ENCODE measurements at places on chromosomes 16 and 17.

- DNase-seq: peak; percentile 35
These were observed at the start of gene CFAP52 for GRCh38 chr17:9576521-9577372. TSS of gene CFAP52 (plus strand) at chr17:9576642. CDS start at chr17:9576696, 54 bp downstream.

GRCh38 chr16:49129935-49130334 is 151.7 kb downstream of the CBLN1 start:
- DNase-seq: no peak

DNA sequence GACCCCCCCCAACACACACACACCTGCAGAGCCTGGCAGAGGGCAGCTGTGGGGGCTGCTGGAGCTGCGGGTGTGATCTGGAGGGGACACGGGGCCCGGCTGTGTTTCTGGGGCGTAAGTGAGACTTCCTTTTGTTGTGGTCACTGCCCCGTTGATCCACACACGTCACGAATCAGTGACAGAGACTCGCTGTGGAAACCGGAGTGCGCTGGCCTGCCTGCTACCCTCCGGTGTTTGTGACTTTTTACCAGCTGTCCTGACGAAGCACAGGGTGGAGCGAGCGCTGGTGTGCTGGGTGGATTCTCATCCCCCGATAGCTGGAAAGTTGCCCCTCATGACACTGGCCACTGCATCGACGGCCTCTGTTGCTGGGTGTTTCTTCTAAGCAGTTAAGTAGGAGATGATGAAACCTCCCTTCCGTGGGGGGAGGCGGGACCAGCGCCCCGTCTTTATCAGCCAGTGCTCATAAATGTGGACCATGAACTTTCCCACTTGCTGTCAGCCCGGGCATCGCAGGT is 2.3 kb downstream of the METRNL start:
- no peak for DNase-seq

DNA sequence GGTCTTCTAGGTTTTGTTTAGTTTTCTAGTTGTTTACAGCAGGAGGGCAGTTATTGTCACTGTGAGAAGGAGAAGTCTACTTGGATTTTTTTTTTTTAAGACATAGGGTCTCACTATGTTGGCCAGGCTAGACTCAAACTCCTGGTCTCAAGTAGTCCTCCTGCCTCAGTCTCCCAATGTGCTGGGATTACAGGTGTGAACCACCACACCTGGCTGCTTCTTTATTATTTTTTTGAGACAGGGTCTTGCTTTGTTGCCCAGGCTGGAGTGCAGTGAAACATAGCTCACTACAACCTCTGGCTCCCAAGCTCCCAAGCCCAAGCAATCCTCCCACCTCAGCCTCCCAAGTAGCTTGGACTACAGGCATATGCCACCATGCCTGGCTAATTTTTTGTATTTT is 68.3 kb upstream of the STAC2 start:
- no peak for DNase-seq

DNA sequence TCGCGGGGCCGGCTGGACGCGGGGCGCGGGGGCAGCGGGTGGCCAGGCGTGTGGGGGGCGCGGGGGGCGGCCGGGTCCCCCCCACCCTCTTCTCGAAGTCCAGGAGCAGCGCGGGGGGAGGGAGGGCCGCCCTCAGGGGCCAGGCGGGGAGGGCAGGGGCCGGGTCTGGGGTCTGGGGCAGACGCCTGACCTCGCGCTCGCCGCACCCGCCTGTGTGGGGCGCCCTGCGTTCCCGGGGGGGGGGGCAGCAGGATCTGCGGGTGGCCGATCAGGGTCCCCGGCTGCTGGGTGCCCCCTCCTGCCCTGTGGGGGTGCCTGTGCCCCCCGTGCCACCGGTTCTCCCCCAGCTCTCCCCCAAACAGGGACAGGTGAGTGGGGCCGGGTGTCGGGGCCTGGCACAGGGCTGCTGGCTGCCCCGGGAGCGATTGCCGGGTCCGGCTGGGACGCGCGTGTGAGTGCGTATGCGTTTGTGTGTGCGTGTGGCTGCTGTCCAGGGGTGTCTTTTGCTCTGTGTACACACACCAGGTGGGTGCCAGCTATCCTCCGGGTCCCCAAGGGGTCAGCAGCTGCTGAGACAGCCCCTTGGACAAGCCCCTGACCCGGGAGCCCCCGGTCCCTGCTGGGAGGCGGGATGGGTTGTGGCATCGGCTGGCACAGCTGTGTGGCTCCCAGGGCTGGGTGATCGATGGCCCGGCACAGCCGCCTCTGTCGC is 663 bp downstream of the PRR35 start:
- no peak for DNase-seq

DNA sequence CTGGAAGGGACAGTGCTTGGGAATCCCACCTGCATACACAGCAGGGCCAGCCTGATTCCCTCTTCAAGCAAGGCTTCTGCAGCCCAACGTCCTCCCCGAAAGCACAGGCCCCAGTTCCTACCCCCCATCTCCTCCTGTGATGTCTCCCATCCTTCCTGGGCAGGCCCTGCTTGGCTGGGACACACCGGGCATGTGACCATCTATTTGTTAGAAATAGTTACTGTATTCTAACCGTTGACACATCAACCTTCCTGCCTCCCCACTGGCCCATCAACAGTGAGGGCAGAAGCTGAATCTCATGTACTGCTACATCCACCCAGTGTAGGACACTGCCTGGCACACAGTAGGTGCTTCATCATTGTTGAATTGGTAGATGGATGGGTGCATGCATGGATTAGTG is 10.7 kb downstream of the PRR29 start:
- no peak for DNase-seq

- no peak for DNase-seq
These were observed 99.5 kb downstream of the CDH13 start for GRCh38 chr16:82726306-82726705.

- DNase-seq: no peak
These were observed 4.5 kb upstream of the GALK1 start for GRCh38 chr17:75769536-75769935.

DNA sequence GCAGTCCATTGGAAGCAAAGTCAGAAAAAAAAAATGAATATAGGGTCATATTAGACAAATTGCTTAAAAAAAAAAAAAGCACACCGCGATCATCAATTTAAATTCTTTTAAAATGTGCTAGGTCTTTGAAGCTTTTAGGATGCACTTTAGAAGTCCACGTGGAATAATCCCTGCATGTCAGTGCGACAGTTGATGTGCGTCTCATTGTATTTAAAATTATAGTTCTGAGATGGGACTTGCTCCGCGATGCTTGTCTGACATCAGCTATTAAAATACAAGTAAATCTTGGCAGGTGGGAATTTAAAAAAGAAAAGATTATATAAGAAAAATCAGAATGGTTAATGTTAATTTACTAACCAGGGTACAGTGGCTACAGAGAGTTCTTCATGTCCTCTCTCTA is 105.2 kb downstream of the RBFOX1 start:
- no peak for DNase-seq

DNA sequence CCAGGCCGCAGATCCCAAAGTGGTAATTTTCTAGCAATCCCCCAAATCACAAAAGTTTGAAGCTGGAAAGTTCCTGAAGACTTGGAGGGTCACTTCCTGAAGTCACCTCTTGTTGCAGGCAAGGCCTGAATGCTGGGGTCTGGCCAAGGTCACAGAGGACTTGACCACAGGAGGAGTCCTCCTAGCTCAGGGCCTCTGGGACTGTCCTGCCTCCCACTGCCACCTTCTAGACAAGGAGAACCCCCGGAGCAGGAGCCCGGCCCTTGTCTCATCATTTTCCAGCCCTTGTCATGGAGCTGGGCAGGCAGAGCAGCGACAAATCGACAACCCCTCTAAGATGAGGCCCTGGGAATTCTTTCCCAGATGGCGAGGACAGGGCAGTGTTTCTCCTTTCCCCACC is 330 bp downstream of the CDH16 start:
- no peak for DNase-seq

GRCh38 chr16:47142486-47142820 is 1.3 kb downstream of the NETO2 start:
- peak; percentile 58 for DNase-seq

DNA sequence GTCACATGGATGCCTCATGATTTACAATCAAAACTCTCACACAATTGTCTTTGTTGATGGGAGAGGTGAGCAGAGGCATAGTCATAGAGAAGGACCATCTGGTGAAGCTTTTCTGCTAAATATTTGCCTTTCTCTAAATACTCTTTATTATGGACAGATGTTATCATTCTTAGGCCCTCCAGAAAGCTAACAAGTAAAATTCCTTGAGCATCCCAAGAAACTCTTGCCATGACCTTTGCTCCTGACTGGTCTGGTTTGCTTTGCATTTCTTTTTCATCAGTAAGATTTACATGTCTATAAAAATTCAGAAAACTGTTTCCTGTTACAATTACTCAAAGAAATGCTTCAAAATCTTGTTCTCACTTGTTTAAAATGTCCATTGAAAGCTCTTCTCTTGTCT is 1336.6 kb upstream of the CDH8 start:
- no peak for DNase-seq

DNA sequence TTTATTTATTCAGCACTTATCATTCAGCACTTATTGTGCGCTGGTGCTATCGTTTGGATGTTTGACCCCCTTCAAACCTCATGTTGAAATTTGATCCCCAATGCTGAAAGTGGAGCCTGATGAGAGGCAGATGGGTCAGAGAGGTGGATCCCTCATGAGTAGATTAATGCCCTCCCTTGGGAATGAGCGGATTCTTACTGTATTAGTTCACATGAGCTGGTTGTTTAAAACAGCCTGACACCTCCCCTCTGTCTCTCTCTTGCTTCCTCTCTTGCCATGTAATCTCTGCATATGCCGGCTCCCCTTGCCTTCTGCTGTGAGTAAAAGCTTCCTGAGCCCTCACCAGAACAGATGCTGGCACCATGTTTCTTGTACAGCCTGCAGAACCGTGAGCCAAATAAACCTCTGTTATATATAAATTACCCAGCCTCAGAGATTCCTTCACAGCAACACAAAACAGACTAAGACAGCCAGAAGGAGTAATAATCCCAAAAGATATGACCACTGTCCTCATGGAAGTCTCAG is 111.1 kb downstream of the CACNG3 start:
- DNase-seq: peak; percentile 71

DNA sequence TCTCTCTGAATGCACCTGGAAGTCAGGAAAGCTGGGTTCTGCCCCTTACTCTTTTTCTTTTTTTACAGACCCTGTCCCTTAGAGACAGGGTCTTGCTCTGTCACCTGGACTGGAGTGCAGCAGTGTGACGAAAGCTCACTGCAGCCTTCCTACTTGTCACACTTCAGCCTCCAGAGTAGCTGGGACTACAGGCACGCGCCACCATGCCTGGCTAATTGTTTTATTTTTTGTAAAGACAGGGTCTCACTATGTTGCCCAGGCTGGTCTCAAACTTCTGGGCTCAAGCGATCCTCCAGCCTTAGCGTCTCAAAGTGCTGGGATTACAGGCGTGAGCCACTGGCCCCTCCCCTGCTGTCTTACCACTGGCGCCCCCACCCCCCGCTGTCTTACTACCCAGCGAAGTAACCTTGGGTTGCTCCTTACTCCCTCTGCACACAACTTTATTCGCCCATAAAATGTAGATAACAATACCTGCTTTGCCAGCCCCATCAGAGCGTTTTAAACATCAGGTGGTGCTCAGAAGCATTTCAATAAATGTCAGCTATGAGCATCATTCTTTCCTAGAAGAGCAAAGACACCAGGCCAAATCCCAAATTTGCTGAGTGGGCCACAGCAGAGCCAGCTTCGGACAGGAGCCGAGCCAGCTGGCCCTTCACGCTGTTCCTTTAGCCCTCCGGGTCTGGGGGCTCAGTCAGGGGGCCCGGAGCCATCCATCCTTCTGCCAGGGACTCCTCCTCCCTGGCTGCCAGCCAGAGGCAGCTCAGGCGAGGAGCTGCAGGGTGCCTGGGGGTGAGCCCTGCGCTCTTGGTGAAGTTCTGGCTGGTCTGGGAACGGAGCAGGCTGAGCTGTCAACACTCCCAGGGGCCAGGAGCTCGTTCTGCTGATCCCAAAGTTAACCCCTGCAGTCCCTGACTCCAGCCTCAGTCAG is 24.4 kb downstream of the SRL start:
- DNase-seq: peak; percentile 57

DNA sequence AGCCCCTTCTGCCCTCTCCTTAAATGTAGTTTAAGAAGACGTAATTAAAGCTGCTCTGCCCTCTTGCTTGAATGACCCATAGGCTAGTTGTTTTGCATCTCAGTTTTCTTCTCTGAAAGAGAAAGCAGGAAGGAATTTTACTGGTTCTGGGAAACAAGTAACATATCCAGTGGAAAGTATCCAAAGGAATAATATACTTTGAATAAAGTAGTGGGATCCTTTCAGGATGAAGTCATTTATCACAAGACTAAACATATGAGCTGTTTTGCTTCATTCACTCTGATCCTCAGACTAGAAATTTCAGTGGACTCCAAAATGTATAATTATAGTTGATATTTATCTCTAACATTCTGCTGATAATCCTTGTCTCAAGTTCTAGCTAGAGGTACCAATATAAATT is 1297.6 kb upstream of the GOT2 start:
- no peak for DNase-seq

DNA sequence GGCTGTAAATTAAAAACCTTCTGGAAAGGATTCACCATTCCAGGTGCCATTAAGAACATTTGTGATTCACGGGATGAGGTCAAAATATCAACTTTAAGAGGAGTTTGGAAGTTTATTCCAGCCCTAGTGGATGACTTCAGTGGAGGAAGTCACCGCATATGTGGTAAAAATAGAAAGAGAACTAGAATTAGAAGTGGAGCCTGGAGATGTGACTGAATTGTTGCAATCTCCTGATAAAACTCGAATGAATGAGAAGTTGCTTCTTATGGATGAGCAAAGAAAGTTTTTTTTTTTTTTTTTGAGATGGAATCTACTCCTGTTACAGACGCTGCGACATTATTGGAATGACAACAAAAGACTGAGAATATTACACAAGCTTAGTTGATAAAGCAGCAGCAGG is 26.7 kb downstream of the CCL4 start:
- no peak for DNase-seq

DNA sequence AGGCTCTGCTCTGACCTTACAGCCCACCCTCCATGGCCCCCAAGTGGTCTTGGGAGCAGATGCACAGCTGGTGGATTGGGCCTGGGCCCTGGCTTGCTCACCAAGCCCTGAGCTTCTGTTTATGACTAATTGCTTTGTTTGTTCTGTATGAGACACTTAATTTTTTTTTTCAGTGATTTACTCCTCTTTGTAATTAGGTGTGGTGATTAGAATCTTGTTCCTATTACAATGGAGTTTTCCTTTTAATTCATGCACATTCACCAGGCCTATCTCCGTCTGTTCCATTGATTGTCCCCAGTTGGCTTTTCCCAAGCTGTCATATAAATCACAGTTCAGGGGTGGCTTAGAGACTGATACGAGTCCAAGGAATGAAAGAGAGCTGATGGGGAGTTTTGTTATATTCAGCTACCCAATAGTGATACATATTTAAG is 242.3 kb downstream of the CCDC182 start:
- peak; percentile 76 for DNase-seq

DNA sequence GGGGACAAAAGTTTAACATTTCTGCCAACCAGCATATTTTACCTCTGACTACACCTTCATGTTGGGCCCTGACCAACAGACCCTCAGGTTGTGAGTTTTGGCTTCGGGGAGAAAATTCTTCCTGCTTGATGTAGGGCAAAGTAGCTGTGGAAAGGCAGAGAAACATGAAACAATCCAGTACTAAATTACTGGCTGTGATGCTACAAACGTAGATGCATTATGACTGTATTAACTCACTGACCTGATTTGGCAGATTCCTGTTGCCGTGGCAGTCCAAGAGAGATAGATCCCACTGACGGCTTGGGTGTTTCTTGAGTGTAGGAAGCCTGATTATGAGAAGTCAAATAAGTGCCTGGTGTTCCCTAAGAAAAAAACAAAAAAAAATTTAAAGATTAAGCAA is 80.7 kb downstream of the TTC19 start:
- no peak for DNase-seq

Measured in NCI-H2171 treated with DMSO at 0.1 percent for 48 hours (cell line).